ENCODE measurements at places on chromosomes 2 and 18.
A peak's percentile ranks its signal among the peaks of the same experiment; 100 is the strongest.

- no peak for DNase-seq
Observed at GRCh38 chr18:45920367-45920766, 46.8 kb downstream of the EPG5 start.

GRCh38 chr18:22348521-22349316 lies 69.0 kb downstream of the CTAGE1 start:
- no peak for DNase-seq

- no peak for DNase-seq
Observed at GRCh38 chr2:150152230-150152629, 335.2 kb downstream of the RND3 start.

DNA sequence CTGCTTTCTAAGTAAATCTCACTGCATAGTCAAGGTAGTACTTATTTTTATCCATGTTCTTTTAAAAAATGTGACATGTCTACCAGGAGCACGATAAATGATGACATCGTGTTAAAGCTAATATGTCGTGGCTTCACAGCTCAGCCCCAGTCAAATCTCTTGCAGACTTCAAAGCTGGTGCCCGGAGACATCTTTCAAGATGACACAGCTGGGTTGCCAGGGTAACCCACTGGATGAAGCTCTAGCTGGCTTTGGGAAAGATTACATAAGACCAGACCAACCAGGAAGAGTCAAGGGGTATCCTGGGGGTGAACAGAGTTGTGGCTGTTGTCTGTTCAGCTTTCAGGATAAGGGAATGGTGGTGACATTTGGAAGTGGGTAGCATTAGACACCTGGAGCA lies 67.8 kb downstream of the VSNL1 start:
- DNase-seq: no peak

GRCh38 chr2:24164416-24164973 lies 10.4 kb upstream of the FAM228A start:
- peak; percentile 76 for DNase-seq

DNA sequence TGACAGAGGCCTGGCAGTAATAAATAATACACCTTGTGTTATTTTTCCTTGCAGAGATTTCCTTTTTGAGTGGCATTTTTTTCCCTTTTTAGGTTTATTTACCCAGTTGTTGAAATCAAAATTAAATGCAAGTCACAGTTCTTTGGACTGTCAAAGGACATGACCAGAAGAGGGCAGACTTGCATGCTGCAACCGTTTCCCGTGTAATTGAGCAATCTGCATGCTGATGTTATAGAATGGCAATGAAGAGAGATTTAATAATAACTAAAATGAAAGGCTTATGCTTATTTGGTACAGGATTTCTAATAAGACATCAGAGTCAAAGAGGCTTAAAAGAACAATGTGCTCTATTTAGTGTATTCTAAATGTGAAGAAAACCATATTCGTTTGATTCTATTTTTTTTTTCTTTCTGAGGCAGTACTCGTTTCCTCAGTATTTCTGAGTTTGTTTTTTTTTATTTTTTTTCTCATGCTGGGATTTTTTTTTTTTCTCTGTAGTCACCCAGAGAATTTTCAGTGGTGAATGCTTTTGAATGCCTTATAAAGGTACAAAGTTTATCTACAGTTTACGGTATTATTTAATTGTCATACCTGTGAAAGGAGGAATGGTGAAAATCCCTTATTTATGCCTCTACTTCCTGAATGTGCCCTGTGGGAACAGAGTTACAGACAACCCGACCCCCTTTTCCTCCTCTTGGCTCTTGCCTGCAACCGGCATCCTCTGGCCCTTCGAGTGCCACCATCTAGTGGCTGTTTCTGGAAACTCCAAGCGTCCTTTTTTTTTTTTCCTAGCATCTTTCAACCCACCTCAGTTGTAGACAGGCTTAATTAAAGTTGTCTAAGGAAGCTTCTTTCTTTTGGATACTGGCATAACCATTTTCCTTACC lies 368.5 kb downstream of the LRRTM1 start:
- DNase-seq: no peak

DNA sequence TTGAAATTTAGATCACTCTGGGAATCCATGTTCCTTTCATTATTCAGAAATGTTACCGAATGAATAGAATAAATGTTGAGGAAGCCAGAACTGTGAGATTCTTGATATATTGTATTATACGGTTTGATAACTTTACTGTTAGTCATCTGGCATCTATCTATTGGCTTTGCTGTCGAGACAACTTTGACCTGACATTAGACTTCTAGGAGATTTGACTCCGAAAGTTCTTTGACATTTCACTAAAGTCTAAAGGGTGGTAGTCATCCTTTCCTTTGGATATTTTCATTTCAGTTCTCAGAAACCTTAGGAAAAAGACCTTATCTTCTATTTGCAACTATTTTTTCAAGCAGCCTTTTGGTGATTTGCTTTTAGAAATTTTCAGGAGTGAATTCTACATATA lies 1.9 kb downstream of the BMPR2 start:
- DNase-seq: no peak

DNA sequence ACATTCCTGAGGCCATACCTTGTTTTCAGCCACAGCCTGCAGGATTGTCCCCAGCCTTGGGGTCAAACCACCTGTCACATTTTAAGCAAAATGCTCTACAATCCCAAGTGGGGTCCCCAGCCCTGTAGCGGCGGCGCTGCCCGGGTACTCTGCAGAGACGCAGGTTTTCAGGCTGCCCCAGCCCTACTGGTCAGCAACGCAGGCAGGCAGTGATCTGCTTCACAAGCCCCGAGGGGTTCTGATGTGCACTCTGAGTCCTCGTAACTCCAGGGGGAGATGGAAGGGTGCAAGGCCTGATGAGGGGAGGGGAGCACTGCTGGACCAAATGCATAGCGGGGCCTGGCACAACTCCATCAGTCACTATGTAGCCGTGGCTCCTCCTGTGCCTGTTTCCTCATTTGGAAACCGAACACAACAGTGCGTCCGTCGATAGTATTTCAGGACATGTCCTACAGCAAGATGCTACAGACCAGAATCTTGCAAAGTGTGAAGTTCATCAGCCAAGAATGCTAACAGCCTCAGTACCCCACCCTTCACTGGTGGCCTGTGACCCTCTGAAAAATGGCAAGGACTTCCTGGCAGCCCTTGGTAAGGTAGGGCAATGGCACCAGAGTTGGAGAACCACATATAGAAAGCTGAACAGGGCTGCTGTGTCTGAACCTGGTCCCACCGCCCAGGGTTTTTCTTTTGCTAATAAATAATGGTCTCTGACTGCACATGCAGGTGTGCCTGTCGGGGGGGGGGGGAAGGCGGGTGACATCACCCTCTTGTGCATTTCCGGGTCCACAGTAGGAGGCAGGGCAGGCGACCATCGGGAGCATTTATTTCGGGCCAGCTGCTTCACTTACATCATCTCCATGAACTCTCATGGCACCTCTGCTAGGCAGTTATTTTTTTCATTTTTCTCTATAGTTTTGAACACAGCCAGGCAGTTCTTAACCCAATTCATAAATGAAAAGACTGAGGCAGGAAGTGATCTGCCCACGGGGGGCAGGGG lies 50.6 kb upstream of the TFCP2L1 start:
- DNase-seq: no peak

GRCh38 chr2:231104115-231104713 lies 20.6 kb downstream of the HTR2B start:
- peak; percentile 52 for DNase-seq

GRCh38 chr18:45849529-45849928 lies 24.1 kb downstream of the SIGLEC15 start:
- DNase-seq: no peak

DNA sequence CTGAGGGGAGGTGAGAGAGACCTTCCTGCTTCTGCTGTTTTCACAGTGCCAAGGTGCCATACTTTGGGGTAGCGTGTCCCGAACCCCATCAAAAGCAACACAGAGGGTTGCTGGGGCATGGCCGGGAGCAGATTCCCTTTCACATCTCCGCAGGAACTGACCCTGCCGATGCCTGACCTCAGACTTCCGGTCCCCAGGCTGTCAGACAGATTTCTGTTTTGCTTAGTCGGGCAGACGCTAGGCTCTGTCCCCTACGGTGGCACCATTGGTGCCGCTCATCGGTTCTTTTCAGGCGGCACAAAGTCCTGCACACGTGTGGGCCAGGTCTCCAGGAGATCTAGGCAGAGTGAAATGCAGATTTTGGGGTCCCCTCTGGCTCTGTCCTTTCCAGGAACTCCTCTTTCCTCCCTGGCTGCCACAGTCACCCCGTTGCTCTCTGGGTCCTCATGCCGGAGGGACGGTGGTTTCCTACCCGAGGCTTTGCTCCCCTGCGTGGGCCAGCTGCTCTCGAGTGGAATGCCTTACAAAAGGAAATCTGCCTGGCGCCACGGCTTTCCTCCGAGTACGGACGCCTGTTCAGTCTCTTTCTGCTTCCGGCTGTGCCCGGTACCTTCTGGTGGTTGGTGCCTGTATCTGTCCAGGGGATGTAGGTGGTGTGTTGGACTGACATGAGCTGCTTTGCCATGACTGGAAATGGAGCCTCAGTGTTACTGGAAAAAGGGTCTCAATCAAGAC lies 39.3 kb downstream of the RTP5 start:
- DNase-seq: no peak

GRCh38 chr2:158740127-158740526 lies 55.0 kb upstream of the DAPL1 start:
- no peak for DNase-seq

GRCh38 chr2:117853873-117854272 lies 39.4 kb downstream of the DDX18 start:
- DNase-seq: no peak

DNA sequence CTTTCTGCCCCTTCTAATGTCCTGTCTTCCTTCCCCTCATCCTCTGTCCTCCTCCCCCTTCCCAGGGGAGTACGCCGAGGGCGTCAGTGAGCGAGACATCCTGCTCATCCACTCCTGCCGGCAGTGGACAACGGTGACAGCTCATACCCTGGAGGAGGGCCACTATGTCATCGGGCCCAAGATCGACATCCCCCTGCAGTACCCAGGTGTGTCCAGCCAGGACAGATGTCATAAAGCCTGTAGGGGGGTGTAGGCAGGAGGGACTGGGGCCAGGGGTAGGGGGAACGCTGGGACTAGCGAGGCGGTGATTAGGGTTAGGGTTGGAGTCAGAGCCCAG lies 3.4 kb downstream of the GAREM2 start:
- DNase-seq: no peak

DNA sequence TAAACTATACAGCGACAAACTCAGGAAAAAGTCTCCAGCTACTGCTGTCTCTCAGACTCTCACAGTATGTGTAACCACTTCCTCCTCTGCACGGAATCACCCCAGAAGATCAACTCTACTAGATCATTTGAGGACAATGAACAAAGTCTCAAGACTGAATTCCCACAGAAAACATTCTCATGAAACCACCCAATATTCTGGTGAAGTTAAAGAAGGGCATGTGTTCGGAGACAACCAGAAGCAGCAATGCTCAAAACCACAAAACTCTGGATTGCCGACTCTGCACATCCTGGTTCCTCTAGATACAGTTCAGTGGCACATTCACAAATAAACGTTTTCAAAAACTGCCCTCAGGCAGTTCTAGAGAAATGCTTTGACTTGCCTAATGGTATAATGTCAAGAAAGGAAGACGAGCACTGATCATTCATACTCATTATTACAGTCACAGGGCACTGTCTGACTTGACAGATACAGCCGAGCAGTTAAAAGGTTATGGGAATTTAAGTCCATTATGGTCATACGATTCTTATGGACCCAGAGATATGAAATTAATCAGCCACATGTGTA lies 91.9 kb upstream of the STK17B start:
- DNase-seq: no peak

DNA sequence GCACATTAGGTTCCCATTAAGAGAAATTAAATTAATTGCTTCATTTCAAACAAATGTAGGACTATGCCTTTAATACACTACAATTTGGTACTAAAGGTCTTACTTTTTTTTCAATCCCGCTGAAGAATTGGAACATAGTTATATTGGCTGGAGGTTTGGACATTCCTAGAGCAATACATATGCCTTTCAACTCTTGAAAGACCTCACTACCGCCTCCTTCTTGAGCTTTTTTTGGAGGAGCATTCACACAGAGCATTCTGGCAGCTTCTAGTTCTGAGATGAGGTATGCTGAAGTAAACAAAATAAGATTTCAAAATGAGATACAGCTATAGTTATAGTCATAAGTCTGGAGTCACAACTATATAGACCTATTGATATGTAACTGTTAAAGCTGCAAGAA lies 10.9 kb downstream of the FAM98A start:
- no peak for DNase-seq

GRCh38 chr2:112010751-112011150 lies 44.3 kb upstream of the TMEM87B start:
- DNase-seq: no peak

DNA sequence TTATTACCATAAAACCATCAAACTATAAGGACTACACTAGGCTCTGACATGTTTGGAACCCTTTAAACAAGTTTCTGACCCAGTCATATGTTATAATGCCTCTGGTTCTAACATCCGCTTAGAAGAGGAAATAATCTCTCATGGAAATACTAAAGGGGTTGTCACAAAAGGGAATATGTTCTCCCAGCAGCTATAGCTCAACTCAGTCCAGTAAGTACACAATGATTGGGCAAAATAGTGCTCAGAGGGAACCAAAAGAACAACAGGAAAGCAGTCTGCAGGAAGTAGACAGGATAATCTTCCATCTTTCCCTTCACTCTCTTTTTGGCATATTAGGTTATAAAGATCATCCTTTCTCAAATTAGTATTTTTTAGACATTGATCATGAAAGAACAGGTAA lies 4.3 kb downstream of the SRBD1 start:
- no peak for DNase-seq

- peak; percentile 70 for DNase-seq
Observed at GRCh38 chr2:230872968-230873660, 8.4 kb downstream of the ITM2C start.

DNA sequence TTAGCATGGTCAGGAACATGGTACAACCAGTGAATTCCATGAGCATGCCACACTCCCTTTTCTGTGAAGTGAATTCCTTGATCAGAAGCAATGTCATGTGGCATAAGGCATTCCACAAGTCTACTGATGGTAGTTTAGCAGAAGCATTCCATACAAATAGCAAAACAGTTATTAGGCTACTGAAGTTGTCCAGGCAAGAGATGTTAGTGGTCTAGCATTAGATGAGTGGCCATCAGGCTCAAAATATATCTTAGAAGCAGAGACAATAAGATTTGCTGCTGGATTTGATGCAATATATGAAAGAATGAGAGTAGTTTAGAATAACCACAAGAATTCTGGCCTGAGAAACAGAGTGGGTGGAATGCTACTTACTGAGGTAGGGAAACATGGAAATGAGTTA lies 355.3 kb upstream of the NRXN1 start:
- DNase-seq: no peak

DNA sequence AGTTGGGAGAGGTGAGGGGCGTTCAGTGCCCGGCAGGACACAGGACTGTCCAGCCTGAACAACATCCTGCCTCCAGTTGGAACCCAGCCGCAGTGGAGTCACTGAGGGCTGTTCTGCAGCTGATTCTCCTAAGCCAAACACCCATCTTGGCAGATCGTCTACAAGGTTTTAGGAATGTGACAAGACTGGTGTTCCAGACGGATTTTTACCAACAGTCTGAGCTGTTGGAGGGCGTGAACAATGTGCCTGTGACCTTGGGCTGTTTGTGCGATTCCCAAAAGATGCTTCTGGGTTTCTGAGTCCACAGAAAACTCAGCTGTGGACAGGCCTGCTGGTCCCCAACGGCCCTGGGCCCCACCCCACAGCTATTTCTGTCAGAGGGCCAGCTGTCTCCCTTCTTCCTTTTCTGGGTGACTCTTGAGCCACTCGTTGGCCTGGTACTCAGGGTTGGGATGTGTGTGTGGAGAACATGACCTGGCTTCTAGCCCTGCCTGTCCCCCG lies 5.7 kb downstream of the LRRFIP1 start:
- DNase-seq: no peak
